ENCODE measurements at places on chromosomes 13 and 19.
A peak's percentile ranks its signal among the peaks of the same experiment; 100 is the strongest.

DNA sequence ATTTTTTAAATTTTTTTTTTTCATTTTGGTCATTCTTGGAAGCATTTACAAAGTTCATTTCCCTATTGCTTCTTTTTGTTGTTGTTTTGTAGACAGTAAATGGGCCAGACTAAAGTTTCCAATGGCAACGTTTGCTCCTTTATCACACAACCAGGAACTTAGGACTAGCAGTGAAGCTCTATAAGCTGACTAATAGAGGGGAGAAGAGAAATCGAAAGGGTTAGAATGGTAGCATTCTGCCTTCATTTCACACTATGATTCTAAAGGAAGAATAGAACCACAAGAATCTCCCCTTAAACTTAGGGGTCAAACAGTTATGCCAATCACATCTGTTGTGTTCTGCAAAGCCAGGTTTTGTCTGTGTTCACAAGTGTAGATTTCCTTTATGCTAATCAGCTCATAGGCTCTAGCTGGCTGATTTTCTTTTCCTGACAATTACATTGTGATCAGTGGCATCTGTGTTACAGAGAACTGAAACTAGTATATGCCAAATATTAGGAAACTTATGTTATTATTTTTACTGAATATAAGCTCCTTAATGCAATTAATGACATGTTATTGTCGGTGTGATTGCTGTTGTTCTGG is 467.3 kb downstream of the DACH1 start:
- no peak for DNase-seq

DNA sequence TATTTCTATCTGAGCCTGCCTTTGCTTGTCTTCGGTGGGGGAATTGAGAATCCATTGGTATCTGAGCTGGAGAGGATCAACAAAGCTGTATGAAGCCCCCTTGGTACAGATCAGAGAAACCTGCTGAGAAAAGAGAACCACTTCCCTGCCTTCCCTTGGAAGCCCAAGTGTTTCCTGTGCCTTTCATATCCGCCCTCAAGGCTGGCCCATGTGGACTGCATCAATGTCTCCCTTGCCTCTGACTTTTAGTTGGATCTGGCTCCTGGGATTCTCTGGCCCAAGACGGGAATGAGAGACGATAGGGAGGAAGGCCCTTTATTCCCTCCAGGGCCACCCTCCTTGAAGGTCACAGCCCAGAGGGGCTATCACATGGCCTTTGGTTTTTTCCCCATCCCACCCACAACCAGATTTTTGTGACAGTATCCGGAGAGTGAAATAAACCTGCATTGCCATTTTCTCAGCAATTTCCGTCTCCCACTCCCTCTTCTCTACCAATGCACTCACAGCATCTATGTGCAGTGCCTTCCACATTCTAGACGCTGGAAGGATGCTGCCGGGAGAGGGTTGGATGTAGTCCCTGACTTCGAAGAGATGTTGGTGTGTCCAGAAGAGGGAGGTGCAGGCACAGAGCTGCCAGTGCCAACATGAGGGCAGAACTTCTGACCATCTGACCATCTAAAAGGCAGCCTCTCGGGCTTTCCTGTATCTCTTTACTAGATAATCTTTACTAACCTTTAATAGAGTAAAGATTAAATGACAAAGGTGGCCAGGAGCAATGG is 63.8 kb downstream of the KCTD15 start:
- no peak for DNase-seq

GRCh38 chr19:34639491-34640085 is 37.4 kb downstream of the SCGB2B2 start:
- peak; percentile 23 for DNase-seq

DNA sequence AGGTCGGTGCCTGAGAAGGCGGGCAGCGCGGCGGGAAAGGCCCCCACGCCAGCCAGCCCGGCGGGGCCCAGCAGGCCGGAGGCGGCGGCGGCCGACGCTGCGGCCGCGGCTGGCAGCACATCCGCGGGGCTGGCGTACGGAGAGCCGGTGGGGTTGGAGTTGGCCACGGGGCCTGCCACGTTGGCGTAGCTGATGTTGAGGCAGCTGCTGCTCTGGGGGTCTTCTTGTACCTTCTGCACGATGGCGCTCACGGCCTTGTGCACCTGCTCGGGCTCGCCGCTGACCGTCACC is 25.9 kb upstream of the NANOS2 start:
- no peak for DNase-seq

GRCh38 chr19:51094696-51095279 is 12.1 kb upstream of the KLK14 start:
- no peak for DNase-seq

DNA sequence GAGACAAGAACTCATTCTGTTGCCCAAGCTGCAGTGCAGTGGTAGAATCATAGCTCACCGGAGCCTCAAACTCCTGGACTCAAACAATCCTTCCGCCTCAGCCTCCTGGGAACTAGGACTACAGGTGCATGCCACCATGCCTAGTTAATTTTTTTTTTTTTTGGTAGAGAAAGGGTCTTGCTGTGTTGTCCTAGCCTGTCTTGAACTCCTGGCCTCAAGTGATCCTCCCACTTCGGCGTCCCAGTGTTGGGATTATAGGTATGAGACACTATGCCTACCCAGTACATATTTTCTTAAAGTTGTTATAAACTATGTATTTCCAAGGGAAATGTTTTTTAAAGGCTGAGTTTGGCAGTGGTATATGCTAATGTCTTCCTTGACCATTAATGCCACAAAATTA is 412.6 kb downstream of the KLF12 start:
- DNase-seq, result no peak

- no peak for DNase-seq
Measured at GRCh38 chr13:28012896-28013295, 24.4 kb upstream of the URAD start.

DNA sequence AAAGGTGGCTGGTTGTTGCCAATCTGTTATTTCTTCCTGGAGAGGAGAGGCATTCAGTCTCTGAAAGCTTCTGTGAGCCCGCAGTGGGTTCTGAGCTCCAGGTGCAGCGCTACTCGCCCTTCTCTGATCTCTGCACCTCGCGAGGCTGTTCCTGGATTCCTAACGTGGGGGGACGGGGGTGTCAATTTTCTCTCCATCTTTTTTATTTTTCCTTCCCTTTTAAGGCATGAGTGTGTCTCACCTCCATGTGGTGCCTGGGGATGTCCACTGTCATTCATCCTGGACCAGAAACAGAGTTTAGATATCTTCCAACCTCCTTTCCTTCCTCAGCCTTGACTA is 626 bp downstream of the ZNF233 start:
- no peak for DNase-seq

- DNase-seq, result no peak
Measured at GRCh38 chr19:35756377-35757230, at the start of gene HSPB6. TSS of gene HSPB6 (minus strand) at chr19:35757029. CDS start at chr19:35757008, 21 bp downstream.

DNA sequence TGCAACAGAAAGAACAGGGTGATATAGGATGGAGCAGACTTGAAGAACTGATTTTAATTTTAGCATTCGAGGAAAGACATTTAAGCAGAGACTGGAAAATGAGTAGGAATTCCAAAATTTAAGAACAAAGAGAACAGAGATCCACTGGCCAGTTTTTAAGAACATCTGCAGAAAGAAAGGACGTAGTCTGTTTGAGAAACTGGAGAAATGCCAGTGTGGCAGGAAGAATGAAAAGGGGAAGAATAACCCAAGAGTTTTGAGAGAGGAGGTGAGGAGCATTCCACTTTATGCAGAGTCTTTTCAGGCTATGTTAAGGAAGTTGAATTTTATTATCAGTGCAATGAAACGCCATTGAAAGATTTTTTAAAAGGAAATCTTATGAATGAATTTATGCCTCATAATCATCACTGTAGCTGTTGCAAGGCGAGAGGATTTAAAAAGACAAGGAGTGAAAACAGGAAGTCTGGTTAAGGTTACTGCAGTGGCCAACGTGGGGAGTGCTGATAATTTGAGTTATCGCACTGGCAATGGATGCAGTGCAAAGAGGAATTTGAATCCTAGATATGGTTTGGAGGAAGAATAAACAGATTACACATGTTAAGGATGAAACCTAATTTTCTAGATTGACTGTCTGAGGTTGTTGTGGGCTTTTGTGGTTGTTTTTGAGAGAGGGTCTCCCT is 253.8 kb downstream of the DACH1 start:
- no peak for DNase-seq

GRCh38 chr19:1990230-1991017 is 25.1 kb downstream of the BTBD2 start:
- no peak for DNase-seq

DNA sequence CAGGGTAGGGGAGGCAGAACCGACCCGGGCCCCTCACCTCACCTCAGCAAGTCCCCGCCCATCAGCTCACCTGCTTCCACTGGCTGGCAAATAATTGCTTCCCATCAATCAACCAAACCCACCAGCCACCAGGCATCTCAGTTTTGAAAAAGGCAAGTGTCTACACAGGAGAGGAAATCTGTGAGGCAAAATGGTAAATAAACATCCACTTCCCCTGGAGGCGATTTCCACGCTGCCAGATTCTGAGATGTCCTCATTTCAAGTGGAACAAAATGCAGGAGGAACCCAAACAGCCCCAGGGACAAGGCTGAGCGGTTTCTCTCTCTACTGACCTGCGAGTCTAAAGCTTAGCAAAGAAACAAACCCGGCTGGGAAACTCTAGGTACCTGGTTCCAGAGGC is 117.5 kb downstream of the CRYL1 start:
- no peak for DNase-seq

- no peak for DNase-seq
Measured at GRCh38 chr19:50022823-50023222, 2.3 kb downstream of the VRK3 start.

GRCh38 chr13:46122304-46122703 is 17.5 kb upstream of the CPB2 start:
- DNase-seq, result no peak

DNA sequence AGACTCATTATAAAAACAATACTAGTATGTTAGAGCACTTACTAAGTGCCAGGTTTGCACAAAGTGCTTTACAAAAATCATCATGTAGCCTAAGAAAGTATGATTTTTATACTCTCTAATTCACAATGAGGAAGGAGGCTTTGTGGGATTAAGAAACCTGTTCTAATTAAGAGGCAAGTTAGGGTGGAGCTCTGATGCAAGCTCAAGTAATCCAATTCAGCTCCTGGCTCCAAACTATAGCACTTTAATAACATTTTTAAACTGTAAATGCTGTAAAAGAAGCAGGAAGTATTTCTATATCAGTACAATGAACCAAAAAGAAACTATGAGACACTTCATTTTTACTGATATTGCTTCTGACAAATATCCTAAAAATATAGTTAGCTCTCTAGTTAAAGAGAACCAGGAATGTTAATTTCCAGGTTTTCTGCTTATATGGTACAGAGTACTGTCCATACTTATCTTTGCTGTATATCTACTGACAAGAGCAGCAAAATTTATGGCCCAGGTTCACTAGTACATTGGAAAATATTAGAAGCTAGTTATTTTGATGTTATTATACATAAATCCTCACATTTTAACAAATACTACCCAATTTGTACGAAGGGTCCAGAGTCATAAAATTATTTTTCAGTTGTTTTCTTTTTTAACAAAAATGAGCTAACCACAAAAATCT is 482.0 kb downstream of the DIAPH3 start:
- no peak for DNase-seq

- DNase-seq, result no peak
Measured at GRCh38 chr19:35134601-35135242, at the start of gene LGI4. TSS of gene LGI4 (minus strand) at chr19:35135059. CDS start at chr19:35134680, 379 bp downstream.

GRCh38 chr13:42218576-42218975 is 53.4 kb upstream of the AKAP11 start:
- no peak for DNase-seq

- no peak for DNase-seq
Measured at GRCh38 chr19:2528675-2529101, 52.8 kb downstream of the GADD45B start.

GRCh38 chr13:76489274-76489673 is 396.9 kb downstream of the KCTD12 start:
- no peak for DNase-seq

DNA sequence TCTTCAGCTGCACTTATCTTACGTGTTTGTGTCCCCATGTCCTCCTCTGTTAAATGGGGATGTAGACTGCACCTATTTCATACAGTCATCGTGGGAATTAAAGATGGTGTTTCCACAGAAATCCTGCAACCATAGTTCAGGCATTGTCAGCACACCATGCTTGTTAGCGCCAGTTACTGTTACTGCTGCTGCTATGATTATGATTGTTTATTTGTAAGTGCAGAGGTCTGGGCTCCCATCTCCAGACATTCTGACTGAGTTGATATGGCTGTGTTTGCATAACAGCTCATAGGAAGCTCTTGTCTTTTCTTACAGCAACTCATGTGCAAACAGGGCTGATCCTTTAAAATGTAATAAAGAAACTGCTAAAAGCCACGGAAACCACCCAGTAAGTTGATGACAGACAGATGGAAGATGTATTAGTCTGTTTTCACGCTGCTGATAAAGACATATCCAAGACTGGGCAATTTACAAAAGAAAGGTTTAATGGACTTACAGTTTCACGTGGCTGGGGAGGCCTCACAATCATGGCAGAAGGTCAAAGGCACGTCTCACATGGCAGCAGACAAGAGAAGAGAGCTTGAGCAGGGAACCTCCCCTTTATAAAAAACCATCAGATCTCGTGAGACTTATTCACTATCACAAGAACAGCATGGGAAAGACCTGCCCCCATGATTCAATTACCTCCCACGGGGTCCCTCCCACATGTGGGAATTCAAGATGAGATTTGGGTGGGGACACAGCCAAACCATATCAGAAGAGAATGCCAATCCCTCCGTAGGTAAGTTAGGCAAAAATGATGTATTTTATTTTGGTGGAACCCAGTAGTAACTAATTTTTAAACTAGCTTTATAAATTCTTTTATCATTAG is 1.6 kb downstream of the ZSCAN5A start:
- DNase-seq, result no peak

DNA sequence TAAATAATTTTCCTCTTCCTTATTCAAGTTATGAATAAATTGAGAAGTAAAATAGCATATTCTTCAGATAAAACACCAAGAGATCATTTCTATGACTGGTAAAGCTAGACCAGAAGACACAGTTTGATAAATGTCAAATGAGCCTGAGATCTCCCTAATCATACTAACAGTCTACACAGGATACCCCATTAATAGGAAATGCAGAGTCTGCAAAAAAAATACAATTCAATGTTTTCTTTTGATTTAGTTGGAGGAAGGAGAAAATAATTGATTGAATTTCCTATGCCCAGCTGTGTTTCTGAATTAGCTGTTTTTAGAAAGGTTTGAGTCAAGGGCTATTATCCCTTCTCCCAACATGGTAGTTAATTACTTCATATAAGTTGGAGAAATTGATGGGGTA is 734.6 kb upstream of the SLITRK1 start:
- DNase-seq, result no peak

DNA sequence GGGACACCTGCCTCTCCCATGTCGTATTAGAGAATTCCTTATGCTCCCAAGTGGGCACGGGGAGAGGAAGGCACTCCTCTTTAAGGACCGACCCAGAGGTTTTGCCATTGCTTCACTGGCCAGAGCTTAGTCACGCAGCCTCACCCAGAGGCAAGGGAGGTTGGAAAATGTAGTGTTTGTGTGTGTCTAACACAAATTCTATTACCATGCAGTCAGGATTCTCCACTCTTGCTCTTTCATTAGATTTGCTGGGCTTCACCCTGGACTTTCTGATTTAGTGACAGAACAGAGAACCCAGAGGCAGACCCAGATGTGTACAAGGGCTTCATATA is 14.6 kb upstream of the NCCRP1 start:
- no peak for DNase-seq

- no peak for DNase-seq
Measured at GRCh38 chr13:101452519-101453485, at the start of gene ITGBL1. TSS of gene ITGBL1 (plus strand) at chr13:101452675. CDS start at chr13:101452834, 159 bp downstream.

Measured in activated CD8-positive, alpha-beta memory T cell treated with anti-CD3 and anti-CD28 coated beads for 1 hour (primary cell).